CD4-positive, CD25-positive, alpha-beta regulatory T cell (primary cell): ENCODE measurements at places on chromosomes 4 and X.
A peak's percentile ranks its signal among the peaks of the same experiment; 100 is the strongest.

DNA sequence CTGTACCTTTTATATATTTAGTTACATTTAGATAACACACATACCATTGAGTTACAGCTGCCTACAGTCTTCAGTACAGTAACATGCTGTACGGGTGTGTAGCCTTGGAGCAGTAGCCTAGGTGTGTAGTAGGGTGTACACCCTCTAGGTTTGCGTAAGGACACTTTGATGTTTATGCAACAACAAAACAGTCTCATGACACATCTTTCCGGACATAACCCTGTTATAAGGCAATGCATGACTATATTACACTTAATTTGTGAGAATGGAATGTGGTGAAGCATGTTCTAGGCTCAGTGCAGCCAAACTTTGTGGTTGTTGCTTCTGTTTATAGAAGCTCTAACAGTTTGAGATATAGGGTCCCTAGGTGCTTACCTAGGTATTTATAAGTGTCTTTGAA is 65.4 kb downstream of the SPRY1 start:
- DNase-seq: no peak

DNA sequence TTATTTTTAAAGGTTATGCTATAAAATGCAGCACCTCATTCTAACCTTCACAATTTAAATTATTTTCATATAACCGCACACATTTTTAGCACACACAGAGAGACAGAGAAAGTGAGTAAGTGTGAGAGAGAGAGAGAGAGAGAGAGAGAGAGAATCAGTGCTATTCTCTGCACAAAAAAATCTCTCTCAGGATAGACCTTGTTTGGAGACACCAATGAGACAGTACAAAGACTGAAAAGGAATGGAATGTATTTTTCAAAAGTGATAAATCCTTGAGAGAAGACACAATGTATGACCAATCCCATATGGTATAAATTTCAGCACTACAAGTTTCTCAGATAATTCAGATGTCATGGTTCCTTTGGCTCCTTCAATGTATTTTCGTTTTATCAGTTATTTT is 132.1 kb upstream of the PCDH18 start:
- DNase-seq: no peak

- DNase-seq: no peak
Measured at GRCh38 chrX:21662761-21663160, 4.6 kb upstream of the KLHL34 start.

DNA sequence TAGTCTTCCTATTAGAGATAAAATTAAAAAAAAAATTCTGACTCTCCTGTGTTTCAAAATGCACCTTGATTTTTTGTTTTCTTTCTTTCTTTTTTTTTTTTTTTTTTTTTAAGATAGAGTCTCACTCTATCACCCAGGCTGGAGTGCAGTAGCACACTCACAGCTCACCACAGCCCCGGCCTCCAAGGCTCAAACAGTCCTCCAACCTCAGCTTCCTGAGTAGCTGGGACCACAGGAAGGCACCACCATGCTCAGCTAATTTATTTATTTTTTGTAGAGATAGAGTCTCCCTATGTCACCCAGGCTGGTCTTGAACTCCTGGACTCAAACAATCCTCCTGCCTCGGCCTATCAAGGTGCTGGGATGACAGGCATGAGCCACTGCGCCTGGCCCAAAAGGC is 41.1 kb upstream of the TMEM184C start:
- no peak for DNase-seq

- no peak for DNase-seq
Measured at GRCh38 chr4:78480286-78480685, 71.3 kb upstream of the ANXA3 start.

DNA sequence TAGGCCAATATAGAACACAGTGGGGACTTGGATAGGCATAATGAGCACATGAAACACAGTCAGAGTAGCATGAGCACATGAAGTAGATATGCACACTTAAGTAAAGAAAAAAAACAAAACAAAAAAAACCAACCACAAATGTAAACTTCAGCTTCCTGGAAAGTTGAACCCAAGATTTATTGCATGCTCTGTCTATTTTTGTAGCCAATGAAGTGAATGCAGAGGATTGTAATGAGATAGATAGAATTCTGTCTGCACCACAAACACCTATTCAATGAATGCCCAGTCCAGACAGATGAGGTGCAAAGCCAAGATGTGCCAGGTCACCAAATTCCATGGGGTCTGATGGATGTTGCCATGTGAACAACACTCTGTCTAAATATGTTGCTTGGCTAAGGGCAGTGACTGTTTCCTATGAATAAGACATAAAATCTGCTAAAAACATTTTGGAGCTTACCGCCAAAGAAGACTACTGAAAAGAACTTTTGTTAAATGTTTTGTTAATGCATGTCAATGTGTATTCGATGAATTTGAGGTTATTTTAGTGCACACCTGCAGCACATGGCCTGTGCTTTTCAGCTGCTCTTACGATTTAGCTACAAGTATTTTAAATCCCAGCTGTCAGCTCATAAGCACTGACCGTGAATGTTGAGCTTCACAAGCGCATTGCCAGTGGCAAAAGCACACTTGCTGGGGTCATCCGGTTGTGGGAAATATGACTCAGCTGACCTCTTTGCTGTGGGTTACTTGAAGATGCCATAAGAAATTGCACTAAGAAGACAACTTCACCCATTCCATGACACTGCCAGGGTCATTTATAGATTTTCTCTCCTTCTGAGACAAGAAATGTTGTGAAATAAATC is 374.8 kb upstream of the GNPDA2 start:
- DNase-seq: no peak

DNA sequence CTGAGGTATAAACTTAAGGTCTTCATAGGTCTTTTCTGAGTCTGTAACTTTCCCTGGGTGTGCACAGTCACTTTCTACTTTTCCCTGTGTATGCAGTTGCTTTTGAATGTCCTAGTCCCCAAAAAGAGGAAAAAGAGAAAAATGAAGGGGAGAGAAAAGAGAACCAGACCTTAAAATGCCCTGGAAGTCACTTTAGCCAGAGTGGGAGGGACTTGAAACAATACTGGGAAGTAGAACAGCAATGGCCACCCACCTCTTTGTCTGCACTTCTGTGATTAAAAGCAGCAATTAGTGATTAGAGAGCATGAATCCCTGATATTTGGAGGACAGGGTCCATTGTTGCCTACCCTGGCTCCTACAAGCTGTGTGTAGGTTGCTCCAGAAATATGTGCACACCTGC is 36.1 kb downstream of the ZCCHC13 start:
- DNase-seq: no peak

GRCh38 chr4:7854697-7855370 is 84.8 kb downstream of the AFAP1 start:
- DNase-seq: peak; percentile 87

DNA sequence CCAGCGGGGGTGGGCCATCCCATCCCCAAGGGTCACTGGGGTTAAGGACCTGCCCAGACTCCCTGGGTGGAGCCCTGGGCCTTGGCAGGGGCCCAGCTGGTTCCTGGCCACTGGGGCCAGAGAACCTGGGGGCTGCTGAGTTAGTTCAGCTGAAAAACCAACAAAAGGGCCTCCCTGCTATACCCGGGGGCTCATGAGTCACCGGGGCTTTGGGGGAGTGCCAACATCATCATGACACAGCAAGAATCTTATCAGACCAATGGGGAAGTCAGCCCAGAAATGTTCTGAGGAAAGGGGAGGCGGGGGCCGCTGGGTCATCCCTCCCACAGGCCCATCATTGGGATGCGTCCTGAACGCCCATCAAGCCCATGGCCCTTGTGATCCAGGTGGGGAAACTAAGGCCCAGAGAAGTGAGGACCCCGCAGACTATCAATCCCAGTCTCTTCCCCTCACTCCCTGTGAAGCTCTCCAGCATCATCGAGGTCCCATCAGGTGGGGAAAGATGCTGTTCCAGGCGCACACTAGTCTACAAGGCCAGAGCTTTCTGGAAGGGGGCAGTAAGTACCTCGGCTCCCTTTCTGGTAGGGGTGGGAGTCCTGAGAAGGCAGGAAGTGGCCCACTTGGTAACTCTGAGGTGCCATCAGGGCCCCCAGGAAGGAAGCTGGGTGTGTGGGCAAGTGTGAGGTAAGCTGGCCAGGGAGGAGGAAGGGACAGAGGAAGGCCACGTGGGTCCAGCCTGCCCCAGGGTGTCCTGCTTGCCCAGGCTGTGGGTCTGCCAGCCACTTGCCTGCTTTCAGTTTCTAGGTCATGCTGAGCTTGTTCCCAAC is 4.5 kb downstream of the G6PD start:
- DNase-seq: no peak

DNA sequence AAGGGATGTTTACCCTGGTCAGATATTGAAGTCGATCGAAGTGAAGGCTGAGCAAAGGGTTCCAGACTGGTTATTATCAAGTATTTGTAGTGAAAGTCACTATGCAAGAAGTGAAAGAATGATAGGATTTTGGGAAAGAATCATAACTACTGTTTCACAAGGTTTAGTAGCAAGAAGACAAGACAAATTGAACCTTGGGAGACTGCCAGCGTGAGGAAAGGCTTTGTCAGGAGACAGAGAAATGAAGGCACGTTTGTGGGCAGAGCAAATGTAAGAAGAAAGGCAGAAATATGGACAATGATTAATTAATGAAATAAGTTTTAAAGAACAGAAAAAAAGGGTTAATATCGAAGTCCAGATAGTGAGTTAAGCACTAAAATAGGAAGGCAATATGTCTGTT is 456.8 kb downstream of the TRIML1 start:
- no peak for DNase-seq

DNA sequence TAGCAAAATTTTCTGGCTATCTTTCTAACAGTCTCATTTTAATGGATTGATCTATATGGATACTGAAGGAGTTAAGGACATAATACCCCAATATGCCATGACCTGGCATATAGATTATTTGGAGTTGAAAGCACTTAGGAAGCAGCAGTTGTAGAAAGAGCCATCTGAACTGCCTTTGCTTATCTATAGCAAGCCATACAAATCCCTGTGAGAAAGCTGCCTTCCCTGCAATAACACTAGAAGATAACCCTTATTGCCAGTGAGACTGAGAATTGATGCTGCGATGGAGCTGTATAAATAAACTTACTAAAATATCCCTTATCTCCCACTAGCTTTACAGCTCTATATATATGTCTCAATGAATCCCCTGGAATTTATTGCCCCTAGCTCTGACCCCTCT is 346.3 kb downstream of the TECRL start:
- no peak for DNase-seq

GRCh38 chrX:150844016-150844415 is 54.5 kb downstream of the CD99L2 start:
- no peak for DNase-seq

DNA sequence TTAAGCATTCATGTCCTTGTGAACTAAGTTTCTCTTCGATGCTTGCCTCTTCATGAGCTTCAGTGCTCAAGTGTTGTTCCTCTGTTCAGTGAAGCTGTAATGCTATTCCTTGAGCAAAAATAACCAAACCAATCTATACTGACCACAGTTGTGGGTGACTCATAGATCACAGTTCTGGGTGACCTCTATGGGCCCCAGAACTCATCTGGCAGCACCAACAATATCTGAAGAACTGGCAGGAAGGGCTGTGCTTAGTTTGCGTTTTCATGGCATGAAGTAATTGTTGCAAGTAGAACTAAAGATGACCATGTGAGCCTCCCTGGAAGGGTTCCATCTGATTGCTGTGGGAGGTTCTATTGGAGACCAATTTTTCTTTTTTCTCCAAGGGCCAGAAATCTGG is 106.2 kb downstream of the CCNG2 start:
- no peak for DNase-seq

GRCh38 chr4:162661913-162662312 is 498.1 kb upstream of the FSTL5 start:
- no peak for DNase-seq
